MCF 10A (cell line): ENCODE measurements at places on chromosomes 1 and 21.

DNA sequence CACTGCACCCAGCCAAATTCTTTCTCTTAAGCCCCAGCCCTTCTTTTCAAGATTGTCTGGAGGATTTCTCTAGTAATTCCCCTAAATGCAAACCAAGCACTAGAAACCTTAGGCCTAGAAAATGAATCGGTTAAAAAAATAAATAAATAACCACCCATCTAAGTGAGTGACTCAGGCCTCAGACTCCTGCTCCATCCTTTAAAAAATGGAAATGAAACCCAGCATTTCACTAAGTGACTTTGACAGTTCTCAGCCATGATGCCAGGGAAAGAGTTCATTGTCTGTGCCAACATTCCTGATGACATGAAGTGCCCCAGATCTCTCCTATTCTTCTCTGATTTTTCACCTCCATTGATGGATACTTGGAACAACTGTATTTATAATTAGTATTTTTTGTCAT lies 415.2 kb upstream of the DAB1 start:
- DNase-seq: no peak

DNA sequence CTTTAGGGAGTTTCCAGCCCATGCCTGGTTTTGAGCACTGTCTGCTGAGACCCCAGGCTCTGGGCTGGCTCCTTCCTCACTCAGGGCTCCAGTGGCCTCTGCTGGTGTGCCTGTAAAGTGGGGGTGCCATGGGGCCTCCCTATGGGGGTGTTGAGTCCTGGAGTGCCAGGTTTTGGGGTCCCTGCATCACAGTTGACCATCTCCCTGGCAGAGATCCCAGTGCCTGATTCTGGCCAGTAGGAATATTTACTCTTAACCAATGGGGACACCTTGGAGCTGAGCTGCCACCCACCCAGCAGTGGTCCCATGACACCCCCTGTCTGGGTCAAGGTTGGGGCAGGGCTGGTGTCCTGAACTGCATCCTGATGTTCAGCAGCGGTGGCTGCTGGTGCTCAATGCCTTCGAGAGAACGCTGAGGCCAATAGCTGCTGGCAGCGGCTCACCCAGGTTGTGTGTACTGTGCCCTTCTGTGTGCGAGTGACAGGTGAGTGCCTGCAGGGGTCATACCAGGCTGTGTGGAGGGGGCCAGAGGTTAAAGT lies 9.6 kb upstream of the ZNF669 start:
- no peak for DNase-seq

GRCh38 chr1:185309566-185309965 lies 7.5 kb downstream of the IVNS1ABP start:
- no peak for DNase-seq

DNA sequence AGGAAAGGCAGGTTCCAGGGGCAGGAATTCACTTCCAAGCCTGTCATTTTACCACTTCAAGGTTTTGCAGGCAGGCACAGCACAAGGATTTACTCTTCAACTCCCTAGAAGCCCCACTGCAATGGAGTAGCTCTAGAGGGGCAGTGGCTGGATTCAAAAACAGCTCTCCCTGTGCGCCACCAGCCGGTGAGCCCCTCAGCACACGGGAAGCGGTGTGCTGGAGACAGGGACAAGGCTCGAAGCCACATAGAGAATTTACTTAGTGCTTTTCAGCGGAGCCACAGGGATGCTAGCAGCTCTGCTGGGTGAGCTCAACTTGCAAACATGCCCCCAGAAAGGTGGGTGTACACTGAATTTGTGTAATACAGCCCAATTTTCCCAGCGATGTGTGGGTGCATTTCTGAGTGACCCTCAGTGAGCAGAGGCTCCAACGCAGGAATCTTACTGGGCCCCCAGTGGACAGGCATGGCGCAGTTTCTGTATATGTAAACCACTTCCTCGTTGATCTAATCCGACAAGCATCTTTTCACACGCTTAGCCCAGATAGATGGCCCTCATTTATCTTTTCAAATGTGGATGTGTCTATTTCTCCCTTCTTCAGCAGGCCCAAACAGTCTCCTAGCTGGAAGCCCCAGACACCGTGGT lies 10.9 kb downstream of the VWA5B1 start:
- no peak for DNase-seq

GRCh38 chr1:220990427-220991339 lies 111.4 kb downstream of the HLX start:
- DNase-seq: peak; percentile 79

DNA sequence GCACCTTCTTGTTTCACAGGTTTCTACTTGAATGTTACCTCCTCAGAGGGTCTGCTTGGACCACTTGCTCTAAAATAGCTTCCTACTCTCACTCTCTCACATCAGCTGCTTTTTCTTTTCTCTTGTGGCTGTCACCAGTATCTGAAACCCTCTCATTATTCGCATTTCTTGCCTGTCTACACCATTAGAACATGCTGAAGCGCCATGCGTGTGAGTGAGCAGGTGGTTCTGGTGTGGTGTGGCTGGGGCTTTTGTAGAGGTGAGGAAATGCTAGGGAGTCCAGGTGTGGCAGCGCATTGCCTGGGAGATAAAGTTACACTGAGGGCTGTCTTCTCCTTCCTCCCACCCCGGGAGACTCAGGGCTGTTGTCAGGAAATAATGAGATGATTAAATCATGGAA lies 4.1 kb downstream of the ZNF362 start:
- no peak for DNase-seq

GRCh38 chr1:19006837-19007271 lies 50.4 kb upstream of the IFFO2 start:
- no peak for DNase-seq

DNA sequence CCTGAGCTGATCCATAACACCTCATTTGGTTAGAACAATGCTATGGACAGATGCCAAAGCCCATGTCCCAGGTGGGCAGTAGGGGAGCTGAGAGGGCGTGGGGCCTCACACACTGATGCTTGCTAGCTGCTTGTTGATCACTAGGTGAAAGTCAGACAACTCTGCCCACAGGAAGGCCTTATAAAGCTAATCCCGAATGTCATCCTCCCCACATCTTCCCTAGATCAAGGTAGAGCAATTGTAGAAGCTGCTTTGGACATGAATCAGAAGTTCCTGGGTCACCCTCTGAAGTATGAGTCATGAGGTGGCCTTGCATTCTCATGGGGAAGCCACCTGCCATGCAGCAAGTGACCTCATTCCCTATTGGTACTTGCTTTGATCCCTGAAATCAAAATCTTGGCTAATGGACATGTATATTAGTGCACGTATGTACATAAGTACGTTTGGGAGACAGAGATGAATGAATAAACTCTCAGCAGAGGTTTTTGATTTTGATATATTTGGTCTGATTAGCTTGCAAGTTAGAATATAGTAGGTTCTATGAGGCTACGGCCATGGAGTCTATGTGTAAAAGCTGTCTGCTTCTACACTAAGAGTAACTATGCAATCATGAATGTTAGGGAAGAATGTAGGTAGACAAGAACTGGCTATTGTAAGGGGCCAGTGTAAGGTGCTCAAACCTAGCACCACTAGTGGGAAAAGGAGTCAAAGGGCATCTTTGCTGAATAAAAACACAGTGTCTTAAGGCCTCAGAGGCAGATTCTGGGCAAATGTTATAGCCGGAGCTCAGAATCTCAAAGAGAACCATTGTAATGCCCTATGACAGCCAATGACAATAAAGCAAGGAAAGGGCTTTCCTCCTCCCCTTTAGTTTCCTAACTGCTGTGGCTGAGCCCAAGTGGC lies 52.6 kb downstream of the ABCA4 start:
- DNase-seq: no peak

DNA sequence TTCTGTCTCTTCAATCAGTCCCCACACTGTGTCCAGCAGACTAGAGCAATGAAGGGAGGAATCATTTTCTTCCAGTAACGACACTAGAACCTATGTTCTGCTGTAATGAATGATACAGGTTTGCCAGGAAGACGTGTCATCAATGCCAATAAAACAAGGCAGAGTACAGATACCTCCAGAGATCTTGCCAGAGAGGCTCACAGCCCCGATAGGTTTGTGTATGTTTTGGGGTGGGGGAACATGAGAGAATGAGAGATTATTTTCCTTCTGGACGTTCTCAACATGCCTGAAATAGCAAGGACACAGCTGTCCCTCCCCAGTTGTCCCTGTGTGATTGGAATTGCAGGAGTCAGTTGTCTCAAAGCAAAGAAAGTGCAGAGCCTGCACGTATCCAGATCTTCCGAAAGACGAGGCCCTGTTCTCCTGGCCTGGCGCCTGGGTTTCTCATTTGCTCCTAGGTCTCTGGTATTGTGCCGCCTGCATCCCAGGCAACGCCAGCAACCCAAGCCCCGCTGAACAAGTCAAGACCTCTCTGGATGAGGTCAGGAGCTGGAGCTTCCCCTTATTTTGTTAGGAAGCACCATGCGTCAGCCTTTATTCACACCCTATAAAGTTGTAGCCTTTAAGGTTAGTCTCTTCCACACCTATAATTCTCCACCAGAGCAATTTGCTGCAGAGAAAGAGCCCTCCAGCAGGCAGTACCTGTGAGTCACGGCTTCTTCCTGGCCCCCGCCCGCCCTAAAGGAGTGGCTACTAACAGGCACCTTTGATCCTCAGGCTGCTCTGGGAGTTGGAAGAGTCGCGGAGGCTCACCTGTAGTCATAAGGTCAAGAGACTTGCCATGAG lies 130.5 kb downstream of the TOMM20 start:
- peak; percentile 99 for DNase-seq

GRCh38 chr1:94530373-94530878 lies 11.1 kb downstream of the F3 start:
- DNase-seq: no peak
